ENCODE measurements at places on chromosomes 7 and 10.
A peak's percentile ranks its signal among the peaks of the same experiment; 100 is the strongest.

- no peak for DNase-seq
These were observed 84.7 kb downstream of the NRP1 start for GRCh38 chr10:33249659-33250345.

DNA sequence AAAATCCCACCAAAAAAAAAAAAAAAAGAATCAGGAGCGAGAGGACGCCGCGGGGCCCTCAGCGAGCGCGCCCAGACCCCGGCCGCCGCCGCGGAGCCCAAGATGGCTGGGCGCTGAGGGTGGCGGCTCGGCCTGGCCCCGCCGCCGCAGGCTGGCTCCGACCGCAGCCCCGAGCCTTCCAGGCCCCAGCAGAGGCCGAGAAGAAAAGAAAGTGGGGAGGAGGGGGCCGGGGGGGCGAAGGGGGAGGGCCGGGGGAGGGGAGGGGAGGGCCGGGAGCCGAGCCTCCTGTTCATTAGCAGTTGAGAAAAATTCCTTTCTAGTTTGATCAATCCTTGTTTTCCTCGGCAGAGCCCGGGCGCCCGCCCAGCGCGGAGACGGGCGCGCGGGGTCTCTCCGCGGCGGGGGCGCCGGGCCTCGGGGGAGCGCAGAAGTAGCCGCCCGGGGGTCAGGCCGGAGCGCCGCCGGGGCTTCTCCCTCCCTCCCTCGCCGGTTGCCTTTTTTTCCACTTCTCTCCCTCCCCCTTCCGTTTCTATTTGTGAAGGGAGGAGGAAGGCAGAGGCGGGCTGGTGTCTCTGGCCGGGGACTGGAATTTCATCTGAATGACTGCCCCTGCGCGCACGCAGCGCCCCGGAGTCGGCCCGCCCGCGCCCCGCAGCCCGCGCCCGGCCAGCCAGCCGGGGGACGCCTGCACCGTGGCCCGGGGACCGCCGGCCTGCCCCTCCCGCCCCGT lies 778 bp upstream of the TRIM8 start:
- DNase-seq = no peak

- no peak for DNase-seq
These were observed 43.5 kb downstream of the YKT6 start for GRCh38 chr7:44244282-44244681.

DNA sequence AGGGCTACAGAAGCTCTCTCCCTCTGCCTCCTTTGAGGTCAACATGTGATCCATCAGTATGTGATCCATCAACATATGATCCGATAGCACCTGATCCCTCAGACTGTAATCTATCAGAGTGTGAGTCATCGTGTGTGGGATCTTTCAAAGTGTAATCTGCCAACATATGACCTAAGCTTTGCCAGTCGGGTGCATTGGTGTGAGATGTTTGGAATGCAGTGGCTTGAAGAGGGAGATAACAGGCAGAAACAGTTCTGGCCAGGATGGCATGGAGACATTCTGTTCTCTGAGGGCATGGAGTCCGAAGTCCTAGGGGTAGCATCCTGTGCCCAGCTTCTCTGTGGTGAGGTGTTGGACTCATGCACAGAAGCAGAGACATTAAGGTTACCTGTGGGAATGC lies 217.7 kb upstream of the ETV1 start:
- DNase-seq = no peak

DNA sequence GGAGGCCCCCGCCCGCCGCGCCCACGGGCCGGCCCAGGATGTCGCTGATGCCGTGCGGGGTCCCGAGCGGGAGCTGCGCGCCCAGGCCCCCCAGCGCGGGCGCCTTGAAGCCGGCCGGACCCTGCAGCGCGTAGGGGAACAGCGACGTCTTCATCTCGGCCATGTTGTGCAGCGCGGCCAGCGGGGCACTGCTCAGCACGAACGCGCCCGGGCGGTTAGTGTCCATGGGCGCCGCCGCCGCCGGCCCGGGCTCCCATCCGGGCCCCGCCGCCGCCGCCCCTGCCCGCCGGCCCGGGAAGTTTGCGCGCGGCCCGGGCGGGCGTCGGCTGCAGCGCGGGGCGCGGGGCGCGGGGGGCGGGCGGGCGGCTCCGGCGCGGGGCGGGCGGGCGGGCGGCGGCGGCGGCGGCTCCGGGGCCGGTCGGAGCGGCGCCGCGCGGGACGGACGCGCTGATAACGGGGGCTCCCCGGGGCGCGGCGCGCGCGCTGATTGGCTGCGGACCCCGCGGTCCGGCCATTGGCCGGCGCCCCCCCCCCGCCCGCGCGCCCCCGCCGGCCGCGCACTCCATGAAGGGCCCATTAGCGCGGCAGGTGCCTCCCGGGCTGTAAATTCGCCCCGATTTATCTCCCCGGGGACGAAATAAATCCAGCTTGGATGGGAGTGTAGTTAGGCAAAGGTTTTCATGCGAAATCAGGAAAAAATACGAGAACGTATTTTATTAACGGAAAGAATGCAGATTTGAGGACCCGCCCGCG lies at the start of gene NKX6-2:
Gene NKX6-2 (minus strand): TSS at position 425 of the 753 bp plus-strand sequence. CDS start 199 bp downstream, at position 226.
- DNase-seq = no peak

GRCh38 chr10:103765981-103766380 lies 89.4 kb downstream of the SH3PXD2A start:
- DNase-seq = no peak

DNA sequence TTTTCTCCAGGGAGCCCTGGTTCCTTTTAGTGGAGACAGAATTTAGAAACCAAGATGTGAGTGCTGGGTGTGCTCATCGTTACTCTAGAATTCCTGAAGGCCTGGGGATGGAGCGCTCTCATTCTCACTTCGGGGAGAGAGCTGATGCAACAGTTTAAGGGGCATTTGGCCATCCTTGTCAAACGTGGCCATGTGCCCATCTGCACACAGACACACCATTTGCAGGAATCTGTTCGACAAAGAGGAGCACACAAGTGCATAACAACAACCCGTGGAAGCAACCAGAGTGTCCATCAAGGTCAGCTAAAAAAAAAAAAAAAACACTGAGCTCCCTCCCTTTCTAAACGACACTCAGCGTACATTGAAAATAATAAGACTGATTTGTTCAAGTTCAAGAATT lies 23.0 kb upstream of the RET start:
- no peak for DNase-seq

GRCh38 chr7:148575640-148576411 lies 14.7 kb upstream of the C7orf33 start:
- DNase-seq = peak; percentile 40

DNA sequence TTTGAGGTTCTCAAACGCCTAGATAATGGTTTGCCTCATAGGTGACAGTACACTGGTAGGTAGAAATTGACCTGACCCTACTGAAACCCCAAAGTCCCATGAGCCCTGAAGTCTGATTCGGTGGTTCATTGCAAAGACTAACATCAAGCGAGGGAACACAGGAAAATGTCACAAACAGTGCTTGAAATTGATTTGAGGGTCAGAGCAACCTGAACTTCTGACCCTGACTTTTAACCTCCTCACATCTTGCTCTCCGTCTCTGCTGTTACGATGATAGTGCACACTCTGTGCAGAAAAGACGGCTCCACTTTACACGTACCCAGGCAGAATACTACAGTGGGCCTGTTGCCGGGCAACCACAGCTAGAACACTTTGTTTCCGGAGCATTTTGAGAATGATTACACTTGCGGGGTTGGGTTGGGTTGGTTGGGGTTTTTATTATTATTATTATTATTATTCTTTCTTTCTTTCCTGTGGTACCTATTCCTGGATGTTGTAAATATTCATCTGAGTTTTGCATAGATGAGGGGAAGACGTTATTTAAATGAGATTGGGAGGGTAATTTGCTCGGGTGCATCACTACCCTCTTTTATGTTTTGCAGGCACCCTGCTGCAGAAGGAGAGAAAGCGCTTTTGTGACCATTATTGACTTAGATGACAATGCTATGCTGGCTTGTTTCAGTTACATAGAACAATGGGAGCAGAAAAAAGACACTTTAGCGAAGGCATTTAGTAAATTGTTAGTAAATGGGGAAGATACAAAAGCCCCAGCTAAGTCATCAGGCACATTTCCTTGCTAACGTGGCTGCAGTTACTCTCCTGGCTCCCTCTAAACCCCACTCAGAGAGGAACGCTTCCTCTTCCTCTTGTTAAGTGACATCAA lies 438.1 kb upstream of the NRP1 start:
- DNase-seq = no peak

DNA sequence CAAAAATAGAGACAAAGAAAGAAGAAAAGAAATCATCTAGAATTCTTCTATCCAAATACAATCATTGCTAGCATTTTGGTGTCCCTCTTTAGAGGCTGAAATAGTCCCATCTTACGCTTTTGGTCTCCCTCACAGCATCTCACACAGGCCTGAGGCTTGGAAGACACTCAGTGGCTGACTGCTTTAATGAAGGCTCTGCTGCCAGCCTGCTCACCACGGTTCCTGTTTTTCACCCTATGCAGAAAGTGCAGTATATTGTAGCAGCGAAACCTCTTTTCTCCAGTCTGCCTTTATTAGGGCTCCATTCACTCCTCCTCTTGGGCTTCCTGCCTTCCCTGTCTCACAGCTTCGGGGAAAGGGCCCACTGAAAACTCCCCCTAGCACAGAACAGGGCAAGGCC lies 102.2 kb downstream of the JCAD start:
- no peak for DNase-seq

DNA sequence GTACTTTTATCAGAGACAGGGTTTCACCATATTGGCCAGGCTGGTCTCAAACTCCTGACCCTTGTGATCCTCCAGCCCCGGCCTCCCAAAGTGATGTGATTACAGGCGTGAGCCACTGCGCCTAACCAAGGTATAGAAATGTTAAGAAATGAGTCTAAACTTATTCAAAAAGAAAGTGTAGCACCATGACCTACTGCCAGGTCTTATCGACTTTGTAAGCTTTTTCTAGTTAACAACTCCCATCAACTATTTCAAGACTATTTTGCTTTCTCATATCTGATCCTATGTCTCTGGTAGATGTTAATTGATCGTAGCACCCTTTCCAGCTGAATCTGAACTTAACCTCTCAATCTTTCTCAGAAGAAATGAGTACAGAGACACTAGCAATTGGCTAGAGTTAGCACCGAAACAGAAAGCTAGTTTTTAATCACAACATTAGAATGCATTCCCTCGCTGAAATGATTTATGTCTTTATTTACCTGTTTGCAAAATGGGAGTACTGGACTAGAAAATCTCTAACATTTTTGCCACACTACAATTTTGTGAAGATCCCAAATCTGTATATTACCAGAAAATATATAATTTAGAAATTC lies 114.0 kb upstream of the HGF start:
- no peak for DNase-seq

DNA sequence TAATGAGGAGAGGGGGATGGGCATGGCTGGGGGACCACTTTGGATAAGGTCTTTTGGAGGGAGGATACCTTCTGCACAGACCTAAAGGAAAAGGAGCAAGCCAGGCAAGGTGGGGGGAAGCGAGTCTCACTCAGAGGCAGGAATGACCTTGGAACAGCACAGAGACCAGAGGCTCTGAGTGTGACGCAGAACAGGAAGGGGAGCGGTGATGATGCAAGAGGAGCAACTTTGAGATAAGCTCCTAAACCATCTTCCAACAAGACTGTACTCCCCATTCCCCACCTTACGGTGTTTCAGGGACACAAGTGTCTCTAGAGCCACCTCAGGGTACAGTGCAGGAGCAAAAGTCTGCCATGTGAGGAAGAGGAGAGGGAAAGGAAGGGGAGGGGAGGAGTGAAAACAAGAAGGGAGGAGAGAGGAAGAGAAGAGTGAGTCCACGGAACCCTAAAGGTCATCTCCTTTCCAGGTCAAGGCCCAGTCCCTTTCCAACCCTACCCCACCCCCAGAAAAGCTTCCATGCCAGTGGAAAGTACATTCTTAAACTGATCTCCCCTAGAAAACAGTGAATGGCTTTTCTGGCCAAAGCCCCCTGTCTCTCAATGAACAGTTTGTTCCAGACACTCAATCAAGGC lies 54.1 kb downstream of the JAZF1 start:
- no peak for DNase-seq

GRCh38 chr7:133528796-133529195 lies 275.9 kb downstream of the EXOC4 start:
- DNase-seq = peak; percentile 8

DNA sequence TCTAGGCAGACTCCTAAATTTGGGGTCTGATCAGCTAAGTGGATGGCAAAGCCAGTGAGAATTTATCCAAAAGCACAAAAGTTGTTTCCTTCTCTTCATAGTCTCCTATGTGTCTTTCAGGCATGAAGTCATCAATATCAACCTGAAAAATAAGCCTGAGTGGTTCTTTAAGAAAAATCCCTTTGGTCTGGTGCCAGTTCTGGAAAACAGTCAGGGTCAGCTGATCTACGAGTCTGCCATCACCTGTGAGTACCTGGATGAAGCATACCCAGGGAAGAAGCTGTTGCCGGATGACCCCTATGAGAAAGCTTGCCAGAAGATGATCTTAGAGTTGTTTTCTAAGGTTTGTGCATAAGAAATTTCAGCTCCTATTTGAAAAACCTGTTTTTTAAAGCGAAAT lies 4.8 kb downstream of the GSTO1 start:
- no peak for DNase-seq

DNA sequence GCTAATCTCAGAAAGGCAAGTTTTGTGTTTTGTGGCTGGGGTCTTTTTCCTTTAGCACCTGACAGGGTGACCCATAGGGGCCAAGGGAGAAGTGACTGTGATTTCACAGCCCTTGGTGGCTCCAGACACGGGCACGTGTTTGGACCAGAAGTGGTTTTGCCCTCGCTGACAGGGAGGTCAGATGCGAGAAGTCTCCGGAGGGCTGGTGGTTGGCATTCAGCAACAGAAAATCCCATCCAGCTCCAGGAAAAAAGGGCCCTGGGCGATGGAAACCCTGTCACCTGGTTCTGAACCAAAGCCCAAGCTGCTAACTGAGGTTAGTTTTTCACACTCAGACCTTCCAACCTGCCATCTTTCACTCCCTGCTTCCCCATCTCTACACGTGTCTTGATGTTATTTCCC lies 272.9 kb downstream of the TRIL start:
- DNase-seq = no peak

GRCh38 chr10:15069230-15069629 lies 19.3 kb downstream of the ACBD7 start:
- no peak for DNase-seq

DNA sequence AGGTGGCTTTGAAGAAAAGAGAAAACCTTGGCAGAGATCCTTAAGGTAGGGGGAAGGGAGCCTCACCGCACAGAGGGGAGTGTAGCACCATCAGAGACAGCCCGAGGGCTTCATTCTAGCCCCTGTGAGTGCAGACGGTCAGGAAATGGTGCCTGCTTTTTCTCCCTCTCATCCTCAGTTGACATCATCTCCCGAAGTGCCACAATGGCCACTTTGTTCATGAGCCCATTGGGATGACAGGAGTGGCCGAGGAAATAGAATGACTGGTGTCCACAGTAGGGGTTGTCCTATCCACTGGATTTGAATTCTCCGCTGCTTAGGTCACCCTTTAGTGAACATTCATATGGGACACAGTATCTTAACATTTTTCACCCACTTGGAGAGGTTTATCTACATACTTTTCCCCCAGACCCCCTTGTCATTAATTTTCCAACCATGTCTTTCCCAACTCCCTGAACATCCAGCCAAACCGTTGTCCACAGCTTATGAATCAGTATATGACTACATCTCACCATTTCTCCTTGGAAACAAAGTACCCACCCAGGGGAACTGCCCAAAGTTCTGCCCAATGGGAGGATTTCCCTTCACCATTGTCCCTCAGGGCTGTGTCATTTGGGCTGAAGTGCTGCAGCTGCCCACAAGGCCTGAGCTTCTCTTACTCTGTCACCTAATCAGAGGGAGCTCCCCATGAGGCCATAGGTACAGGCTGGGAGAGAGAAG lies 108.8 kb downstream of the ADCY1 start:
- DNase-seq = no peak
